Stimulated activated CD4-positive, alpha-beta T cell treated with anti-CD3 and anti-CD28 coated beads, TNF-alpha, amount 100 ng/mL, for 1 hour (primary cell): ENCODE measurements at places on chromosomes 7 and 10.

GRCh38 chr7:37068902-37069301 lies 344.6 kb upstream of the AOAH start:
- DNase-seq, result no peak

DNA sequence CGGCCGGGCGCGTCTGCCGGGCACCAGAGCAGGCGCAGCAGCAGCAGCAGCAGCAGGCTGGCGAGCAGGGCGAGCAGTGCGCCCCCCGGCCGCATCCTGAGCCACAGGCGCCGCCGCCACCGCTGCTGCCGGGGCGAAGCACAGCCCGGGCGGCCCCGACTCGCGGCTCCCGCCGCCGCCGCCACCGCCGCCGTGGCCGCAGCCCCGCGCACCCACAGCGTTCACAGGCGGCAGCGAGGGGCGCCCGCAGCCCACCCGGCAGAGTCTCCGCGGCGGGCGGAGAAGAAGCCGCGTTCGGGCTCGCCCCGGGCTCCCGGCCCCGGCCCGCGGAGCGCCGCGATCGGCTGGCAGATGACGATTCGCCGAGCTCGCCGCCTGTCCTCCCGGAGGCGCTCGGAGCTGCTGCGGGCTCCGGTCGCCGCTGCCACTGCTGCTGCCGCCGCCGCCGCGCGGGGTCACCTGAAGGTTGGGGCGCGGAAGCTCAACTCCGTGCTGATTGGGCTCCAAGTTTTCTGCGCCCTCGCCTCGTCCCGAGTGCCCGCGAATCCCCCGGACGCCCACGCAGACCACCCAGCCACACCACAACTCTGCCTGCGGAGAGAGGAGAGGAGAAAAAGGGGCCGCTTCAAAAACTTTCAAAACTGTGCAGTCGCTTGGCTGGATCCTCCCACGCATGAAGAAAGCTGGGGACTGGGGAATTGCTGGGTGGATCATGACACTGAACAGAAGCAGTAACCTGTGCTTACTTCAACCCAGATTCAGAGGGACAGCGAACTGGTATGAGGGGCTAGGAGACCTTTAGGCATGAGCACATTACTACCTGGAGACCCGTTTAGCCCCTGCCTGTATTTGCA lies at the start of gene ST8SIA6:
ST8SIA6 (minus strand) TSS at position 435 of the 854 bp plus-strand sequence; CDS start at position 95, 340 bp downstream.
- no peak for DNase-seq

- no peak for DNase-seq
Measured at GRCh38 chr10:16592378-16592777, 70.7 kb upstream of the C1QL3 start.

- DNase-seq, result no peak
Measured at GRCh38 chr10:116465546-116465945, 37.9 kb downstream of the PNLIPRP3 start.

DNA sequence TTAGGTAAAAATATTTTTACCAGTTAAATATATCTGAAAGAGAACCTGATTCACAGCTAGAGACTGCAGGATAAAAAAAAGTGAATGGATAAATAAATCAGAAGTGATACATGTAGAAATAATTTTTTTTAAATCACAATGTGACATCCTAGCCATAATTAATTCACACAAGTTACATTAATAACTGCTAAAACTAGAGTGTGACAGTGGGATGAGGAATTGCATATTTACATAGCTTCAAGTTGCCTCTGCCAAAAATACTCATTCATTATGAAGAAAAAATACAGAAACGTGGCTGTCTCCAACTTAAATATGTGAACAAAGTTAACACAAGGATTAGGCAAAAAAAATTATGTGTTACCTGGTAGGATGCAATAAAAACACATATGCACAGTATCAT lies 473.5 kb upstream of the SEMA3A start:
- DNase-seq, result no peak

GRCh38 chr7:111103678-111104274 lies 12.8 kb downstream of the LRRN3 start:
- no peak for DNase-seq

- no peak for DNase-seq
Measured at GRCh38 chr10:117457932-117458331, 82.7 kb upstream of the PDZD8 start.

DNA sequence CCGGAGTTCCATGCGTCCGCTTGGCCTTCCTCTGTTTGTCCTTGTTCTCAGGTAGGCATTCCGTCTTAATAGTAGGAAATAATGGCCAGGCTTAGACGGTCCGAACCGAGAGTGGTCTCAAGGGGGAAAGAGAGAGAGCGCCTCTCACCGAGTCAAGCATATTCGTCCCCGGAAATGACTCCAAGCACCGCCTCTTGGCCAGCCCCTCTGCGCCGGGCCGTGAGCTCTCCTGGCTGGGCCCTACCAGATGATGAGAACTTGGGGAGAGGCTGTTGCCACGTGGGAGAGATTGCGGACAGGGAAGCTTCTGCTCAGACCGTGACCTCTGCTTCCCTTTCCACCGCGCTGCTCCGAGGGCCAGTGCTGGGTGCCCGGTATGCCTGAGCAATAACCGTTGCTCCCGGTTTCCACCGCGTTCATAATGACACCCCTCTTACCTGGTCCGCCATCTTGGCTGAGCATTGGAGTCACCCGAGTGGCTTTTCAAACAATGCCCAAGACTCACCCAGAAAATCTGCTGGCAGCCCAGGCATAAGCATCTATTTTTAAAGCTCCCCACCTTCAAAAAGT lies 251.1 kb upstream of the SHH start:
- DNase-seq, result no peak

GRCh38 chr7:74544706-74545469 lies 91.2 kb downstream of the GTF2IRD1 start:
- no peak for DNase-seq

DNA sequence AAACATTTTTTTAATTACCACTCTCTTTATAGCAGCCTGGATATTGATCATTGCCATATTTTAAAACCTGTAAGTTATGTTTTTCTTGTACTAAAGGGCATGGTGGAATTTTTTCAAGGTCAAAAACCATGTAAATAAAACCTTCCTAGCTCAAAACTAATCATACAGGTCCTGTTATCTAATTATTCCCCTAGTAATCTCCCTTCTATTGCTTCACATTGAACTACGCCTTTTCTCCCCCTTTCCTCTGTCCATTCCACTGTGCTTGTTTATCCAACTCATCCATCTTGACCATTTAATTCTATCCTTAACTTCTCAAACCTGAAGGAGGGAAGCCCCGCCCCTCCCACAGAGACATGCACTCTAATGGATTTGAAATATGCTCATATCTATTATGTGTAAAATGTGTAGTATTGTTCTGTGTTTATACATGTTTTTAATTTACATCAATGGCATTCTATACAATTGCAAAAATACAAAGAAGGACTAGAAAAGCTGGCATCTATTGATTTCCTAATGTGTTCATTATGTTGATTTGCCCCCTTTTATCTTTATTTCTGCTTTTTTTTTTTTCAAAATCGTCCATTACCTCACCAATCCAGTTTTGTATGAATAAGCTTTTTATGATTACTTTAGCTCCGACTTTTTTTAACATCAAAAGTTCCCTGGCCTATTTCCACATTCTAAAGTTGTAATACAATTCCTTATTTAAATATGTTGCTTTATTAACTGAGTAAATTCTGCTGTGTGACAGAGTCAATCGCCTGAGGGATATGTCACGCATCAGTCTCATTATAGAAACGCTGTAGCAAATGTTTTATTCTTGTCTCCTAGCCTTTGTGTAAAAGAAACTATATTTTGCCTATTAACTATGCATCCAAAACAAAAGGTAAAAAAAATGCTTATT lies 61.0 kb downstream of the MET start:
- DNase-seq, result no peak

DNA sequence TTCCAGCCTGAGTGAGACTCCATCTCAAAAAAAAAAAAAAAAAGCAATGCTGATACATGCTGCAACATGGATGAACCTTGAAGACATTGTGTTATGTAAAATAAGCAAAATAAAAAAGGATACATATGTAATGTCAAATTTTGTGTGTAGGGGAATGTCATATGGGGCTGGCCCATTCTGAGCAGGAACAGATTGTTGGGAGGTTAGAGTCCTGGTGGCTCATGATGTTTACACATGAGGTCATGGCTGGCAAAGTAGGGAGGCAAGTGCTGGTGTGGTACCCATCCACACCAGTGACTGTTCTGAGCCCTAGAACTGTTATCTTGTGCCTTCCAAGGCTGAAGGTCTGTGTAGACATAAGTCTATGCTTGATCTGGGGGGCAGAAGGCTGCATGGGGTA lies 37.6 kb downstream of the ZNF92 start:
- DNase-seq, result no peak

GRCh38 chr10:24849051-24849450 lies 103.4 kb downstream of the PRTFDC1 start:
- no peak for DNase-seq

GRCh38 chr10:96093948-96094347 lies 36.1 kb upstream of the ZNF518A start:
- DNase-seq, result no peak

- DNase-seq, result no peak
Measured at GRCh38 chr7:41760293-41760692, 57.4 kb upstream of the INHBA start.

DNA sequence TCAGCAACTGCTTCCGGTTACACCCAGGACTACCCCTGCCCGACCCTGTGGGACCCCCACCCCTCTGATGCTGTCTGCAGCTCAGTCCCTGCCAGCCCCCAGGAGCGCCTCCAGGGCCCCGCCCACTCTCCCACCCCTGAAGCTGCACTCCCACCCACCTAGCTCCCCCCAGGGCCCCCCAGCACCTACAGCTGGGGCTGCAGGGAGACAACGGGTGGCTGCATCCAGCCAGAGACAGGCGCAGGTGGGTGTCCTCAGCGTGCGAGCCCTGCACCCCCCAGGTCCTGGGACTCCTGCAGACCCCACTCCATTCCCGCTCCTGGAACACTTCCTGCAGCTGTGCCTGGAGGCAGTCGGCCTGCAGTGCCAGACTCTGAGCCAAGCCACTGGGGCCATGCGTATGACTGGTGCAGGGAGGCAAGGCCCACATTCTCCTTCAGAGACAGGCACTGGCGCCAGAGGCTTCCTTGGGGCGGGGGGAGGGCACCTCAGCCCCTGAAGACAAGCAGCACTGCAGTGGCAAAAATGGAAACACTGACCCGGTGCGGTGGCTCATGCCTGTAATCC lies 6.1 kb downstream of the CYP2W1 start:
- no peak for DNase-seq

GRCh38 chr10:46318799-46319198 lies 32.0 kb downstream of the ANTXRL start:
- no peak for DNase-seq
